ENCODE measurements at places on chromosomes 4 and X.
A peak's percentile ranks its signal among the peaks of the same experiment; 100 is the strongest.

DNA sequence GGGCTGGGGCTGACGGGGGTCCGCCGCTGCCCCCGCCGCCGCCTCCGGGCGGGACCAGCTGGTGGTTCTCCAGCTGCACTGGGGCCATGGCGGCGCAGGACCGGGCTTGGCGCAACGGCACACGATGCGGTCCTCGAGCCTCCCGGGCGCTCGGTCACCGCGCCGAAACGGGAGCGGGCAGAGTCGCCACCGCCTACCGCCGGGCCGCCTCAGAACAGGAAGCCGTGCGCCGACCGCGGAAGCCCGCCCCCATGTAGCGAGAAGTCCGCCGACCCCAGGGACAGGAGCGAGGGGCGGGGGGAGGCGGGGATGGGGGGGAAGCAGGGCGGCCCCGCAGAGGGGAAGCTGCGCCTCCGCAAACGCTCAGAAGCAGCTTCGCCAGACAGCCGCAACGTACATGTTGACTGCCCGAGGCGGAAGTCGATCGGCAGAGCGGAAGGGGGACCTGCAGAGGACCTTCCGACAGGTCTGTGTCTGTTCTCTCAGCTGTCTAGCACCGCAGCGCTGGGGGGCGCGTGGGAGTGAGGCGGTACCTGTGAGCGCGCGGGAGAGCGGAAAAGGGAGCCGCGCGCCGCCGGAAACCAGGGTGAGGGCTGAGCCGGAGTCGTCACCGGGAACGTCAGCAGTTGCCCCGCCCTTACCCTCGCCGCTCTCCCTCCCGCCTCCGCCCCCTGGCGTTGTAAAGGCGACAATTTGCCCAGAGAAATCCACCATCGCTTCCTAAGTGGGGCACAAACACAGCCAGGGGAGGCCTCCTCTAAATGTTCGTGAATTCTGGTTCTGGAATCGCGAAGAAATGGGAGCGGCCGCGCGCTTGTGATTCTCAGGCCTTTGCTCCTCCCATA lies at the start of gene MED14:
Gene MED14 (minus strand): TSS at position 218 of the 845 bp plus-strand sequence. CDS start 130 bp downstream, at position 88.
- DNase-seq, result peak; percentile 82

- no peak for DNase-seq
Observed at GRCh38 chr4:155407480-155407879, 30.7 kb upstream of the MAP9 start.

- no peak for DNase-seq
Observed at GRCh38 chr4:99403380-99404184, 31.6 kb downstream of the ADH7 start.

DNA sequence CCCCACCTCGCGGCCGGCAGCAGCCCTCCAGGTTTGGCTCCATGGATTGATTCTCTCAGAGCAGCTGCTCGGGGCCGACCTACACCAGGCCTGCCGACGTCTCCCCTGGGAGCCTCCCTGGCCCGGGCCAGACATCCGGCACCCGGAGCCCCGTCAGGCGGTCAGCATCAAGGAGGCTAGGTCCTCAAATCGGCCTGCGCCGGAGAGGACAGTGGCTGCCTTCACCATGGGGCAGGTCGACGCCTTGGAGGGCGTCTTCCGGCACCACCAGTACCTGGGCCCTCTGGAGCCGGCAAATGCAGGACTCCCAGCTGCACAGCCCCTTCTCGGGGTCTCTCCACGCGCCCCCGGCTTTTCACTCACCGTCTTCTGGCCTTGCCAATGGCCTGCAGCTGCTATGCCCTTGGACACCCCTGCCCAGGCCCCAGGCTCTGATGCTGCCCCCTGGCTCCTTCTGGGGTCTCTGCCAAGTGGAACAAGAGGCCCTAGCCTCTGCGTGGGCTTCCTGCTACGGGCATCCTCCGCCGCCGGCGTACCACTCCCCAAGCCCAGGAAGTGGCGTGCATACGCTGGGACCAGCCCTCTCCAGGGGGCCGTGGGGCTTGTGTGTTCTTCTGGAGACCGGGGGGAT lies 341.8 kb downstream of the MAGEB5 start:
- no peak for DNase-seq

GRCh38 chr4:170009291-170009690 lies 16.9 kb downstream of the MFAP3L start:
- DNase-seq, result no peak

GRCh38 chr4:164591666-164592065 lies 162.3 kb upstream of the SMIM31 start:
- DNase-seq, result no peak
